Germinal center (tissue), 1 donor: ENCODE measurements at places on chromosomes 12 and 14.

GRCh38 chr12:65449400-65449799 is 170.9 kb downstream of the MSRB3 start:
- DNase-seq, result no peak

- no peak for DNase-seq
Observed at GRCh38 chr14:105894125-105894977, 368.0 kb downstream of the TMEM121 start.

GRCh38 chr14:47195582-47195981 is 479.8 kb downstream of the MDGA2 start:
- no peak for DNase-seq

GRCh38 chr14:105748204-105748578 is 221.8 kb downstream of the TMEM121 start:
- DNase-seq, result no peak

DNA sequence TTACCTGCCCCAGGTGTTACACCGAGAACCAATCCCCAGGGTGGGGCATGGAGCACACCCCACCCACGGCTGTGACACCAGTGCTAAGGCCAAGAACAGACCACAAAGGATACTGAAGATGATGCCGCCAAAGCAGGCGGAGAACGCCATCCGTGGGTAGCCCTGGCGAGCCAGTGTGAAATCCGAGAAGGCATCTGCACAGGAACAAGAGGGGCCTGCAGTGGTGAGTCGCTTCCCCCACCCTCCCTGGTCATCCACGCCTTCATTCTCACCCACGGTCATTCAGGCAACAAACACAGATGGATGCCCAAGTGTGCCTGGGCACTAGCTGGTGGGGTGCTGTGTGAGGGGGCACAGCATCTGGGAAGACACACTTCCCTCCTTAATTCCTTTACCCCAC is 28.5 kb downstream of the SLC8B1 start:
- no peak for DNase-seq

DNA sequence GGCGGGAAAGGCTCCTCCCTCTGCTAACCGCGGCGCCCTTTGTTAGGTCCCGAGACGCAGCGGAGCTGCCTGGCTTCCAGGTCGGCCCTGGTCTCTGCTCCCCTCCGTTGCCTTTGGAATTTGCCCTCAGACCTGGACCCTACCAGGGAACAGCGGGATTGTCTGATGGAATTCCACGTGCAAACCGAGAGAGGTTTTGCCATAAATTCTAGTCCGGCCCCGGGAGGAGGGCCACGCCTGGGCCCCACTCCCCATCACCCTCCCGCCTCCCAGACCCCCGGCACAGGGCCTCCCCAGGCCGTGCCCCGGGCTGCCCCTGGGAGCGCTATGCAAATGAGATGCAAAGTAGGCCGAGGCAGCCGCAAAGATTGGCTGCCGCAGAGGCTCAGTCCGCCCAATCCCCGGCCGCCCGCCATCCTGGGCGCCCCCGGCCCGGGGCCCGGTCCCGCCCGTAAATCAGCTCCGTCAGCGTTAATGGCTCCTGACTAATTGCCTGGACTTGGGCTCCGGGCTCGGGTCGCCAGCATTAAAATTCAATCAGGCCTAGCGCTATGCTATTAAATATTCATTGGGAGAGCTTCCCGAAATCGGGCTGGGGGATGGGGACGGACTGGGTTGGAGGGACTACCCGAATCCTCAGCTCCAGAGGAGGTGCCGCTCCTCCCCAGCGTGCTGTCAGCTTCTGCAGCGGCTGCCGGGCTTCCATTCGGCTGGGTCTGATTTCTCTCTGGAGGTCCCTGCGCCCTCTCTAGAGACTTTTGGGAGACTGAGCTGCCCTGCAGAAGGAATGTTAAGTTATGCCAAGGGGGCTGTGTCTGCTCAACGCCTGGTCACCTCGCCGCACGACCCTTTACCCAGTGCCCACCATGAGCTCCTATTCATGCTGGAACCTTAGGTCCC is 15.7 kb upstream of the FIGNL2 start:
- no peak for DNase-seq

- DNase-seq, result no peak
Observed at GRCh38 chr12:105445649-105446048, 115.2 kb downstream of the C12orf75 start.

GRCh38 chr12:110704750-110705149 is 15.8 kb upstream of the HVCN1 start:
- DNase-seq, result no peak

DNA sequence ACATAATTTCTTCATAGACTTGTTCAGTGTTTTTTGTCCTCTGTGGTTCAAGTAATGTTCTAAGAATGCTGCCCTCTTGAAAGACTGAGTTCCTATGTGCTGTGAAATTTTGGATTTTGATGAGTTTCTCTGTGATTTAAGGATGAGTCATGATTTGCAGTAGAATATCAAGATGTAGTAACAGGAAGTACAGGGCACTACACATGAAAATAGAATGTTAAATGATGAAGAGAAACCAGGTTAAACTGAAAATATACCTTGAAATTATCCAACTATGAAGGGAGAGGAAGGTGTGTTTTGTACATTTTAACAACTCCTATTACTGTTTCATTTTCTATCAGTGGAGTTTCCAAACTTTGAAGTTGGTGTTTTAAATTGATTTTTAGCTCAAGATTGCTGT is 4.8 kb downstream of the ELK3 start:
- DNase-seq, result no peak

GRCh38 chr12:47818467-47819137 is 1.1 kb downstream of the HDAC7 start:
- DNase-seq, result no peak

- no peak for DNase-seq
Observed at GRCh38 chr12:22396735-22397134, 62.2 kb upstream of the ST8SIA1 start.

GRCh38 chr12:67446716-67447115 is 177.6 kb downstream of the CAND1 start:
- DNase-seq, result no peak

GRCh38 chr12:87182696-87183233 is 846.4 kb downstream of the C12orf50 start:
- DNase-seq, result no peak
